ENCODE measurements at places on chromosomes 2 and 18.

GRCh38 chr2:207054521-207054920 lies 111.2 kb downstream of the KLF7 start:
- DNase-seq = no peak

DNA sequence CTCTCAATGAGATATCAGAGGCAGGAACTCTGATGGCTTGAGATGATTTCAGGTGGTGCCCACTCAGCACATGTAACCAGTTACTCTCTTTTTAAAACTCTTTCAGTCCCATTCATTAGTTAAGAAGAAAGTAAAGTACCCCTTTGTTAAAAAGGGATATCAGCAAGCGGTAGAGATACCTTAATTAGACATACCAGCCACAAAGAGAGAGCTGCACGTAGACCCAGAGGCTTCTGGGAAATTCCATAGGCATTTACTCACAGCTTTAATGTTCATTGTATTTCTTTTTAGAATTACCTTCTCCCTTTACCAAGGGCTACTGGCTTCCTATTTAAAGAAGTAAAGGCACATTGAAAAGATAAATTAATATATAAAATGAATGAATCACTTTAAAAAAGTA lies 63.3 kb downstream of the LYPD6B start:
- DNase-seq = no peak

DNA sequence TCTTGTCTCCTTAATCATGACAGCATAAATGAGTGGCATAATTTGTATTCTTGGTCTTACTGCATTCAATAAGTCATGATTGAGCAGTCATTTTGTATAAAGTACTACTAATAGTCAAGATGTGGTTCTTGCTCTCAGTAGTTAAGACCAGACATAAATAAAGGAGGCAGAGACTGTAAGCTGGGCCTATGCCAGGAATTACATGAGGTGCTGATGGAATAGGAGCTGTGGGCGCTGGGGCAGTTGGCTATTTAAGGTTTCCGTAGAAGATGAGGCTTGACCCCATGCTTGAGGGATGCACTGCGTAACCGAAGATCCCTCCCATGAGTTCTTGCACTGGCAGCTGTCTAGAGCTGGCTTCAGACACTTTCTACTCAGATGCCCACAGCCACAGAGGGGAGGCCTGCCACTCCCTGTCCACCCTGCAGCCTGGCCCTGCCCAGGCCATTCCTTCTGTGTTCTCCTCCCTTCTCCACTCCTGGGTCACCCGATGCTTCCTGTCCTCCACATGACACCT lies 150.9 kb upstream of the REV1 start:
- no peak for DNase-seq

GRCh38 chr2:95020275-95021022 lies 5.1 kb upstream of the MAL start:
- no peak for DNase-seq

GRCh38 chr2:71531522-71532047 lies 78.2 kb downstream of the DYSF start:
- DNase-seq = no peak

- DNase-seq = no peak
These were observed 62.3 kb downstream of the PSMG2 start for GRCh38 chr18:12765126-12765525.

DNA sequence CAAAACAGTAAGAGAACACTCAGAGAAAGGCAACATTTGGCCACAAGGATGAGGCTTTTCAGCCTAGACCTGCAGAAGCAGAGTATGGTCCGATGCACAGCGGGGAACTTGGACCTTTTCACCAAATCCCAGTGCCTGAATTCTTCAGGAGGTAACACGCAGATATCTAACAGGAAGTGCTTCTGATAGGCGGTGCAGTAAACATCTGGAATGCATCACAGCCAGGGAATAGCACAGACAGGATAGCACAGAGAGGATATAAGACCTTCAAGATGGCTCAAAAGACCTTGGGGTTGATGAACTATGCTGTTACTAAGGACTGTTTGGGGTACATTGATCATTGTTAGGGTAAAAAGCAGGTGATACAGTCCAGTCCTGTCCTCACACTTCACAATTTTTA lies 1.7 kb downstream of the TMEM127 start:
- no peak for DNase-seq

GRCh38 chr2:176997792-176998169 lies 214.8 kb upstream of the HNRNPA3 start:
- DNase-seq = no peak

Data from NCI-H1092 treated with DMSO at 0.1 percent for 48 hours (cell line).